ENCODE measurements at places on chromosomes 1 and 21. TPM values are rescaled to one million over a fixed set of nuclear protein-coding genes. Genes with fewer than 3 reads are reported as not detected.

- no peak for DNase-seq
Measured at GRCh38 chr1:230398856-230399255, 27.3 kb downstream of the PGBD5 start.

GRCh38 chr1:230493264-230493663, 67.1 kb upstream of the PGBD5 start:
- no peak for DNase-seq

DNA sequence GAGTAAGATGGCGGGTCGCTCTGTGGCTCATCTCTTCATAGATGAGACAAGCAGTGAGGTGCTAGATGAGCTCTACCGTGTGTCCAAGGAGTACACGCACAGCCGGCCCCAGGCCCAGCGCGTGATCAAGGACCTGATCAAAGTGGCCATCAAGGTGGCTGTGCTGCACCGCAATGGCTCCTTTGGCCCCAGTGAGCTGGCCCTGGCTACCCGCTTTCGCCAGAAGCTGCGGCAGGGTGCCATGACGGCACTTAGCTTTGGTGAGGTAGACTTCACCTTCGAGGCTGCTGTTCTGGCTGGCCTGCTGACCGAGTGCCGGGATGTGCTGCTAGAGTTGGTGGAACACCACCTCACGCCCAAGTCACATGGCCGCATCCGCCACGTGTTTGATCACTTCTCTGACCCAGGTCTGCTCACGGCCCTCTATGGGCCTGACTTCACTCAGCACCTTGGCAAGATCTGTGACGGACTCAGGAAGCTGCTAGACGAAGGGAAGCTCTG, 2.4 kb downstream of the TNFAIP8L2 start:
- DNase-seq = no peak

- DNase-seq = no peak
Measured at GRCh38 chr1:27567971-27568299, 36.0 kb downstream of the AHDC1 start.

GRCh38 chr1:29123053-29123886, 433 bp downstream of the TMEM200B start:
- DNase-seq = peak; percentile 56

GRCh38 chr1:166836733-166837132, 2.5 kb upstream of the POGK start:
- DNase-seq = no peak

- DNase-seq = no peak
Measured at GRCh38 chr1:233005156-233005555, 54.7 kb downstream of the NTPCR start.

- no peak for DNase-seq
Measured at GRCh38 chr1:65097076-65097475, 50.9 kb upstream of the AK4 start.

DNA sequence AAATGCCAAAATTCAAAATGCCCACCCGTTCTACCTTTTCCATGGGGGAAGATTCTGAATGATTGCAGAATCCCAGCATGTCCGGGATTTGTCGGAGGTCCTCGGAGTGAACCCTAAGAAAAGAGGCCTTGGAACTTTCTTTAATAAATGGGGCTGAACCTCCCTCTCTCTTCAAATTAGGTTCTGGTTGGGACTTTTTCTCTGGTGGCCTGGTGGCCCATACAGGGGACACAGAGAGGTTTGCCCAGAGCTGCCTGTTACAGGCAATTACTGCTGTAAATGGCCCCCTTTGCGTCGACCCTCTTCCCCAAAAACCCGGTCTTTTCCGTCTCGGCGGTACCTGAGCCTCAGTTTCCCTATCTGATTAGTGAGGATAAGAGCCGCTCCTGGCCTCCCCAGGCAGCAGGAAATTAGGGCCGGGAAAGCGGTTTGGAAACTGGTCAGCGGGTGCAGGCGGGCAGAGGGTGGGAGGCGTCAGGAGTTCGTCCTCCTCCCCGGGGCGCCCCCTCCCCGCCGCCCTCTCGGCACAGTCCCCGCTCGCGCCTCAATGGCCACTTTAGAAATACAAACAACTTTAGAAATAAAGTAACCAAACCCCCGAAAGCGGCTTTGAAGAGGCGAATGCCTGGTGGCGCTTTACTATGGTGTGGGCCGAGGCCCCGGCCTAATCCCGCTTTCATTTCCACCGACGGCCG, 15.6 kb downstream of the PAX7 start:
- DNase-seq = no peak

DNA sequence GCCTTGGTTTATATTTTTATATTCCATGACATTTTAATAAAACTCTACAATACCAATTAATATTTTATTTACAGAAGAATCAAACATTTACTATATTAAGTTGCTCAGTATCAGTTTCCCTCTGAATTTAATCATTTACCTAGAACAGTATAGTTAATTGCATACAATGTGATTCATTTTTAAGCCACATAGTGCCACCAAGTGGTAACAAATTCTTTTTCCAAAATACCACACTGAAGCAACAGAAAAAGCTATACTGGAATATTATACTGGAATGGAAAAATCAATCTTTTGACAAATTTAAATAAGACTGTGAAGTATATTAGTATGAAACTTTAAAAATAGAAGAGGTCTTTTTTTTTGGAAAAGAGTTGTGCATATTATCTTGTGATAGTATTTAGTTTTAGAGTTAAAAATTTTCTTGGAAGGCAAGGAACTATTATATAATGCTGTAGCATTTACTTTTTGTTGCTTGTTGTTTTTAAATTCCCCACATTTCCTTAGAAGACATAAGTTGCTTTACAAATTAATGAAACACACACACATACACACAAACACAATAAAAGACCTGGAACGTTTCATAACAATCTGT, 57.3 kb downstream of the ZNF644 start:
- DNase-seq = peak; percentile 6

GRCh38 chr21:45821315-45821962, 160.1 kb upstream of the COL6A1 start:
- DNase-seq = no peak

DNA sequence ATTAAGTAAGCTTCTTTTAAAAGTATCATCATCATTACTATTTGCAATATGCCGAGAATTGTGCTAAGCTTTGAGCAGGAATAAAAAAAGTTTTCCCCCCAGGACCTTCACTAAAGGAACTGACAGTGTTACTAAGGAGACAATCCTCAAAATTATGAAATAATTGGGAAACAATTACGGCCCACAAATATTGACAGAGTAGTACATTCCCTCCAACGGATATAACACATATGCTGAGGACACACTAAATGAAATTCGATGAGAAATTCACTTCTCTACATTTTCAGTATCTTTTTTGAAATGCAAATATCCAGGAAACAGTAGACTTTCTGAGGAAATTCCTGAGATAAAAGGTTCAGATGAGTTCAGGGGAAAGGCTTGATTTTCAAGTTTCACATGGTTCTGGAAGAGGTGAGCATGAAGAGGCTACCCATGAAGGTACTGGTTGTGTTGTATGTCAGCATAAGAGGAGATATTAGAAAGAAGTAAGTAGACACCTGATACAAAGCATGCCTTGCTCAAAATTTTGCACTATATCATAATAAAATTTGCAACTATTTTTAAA, 171.2 kb upstream of the NR5A2 start:
- no peak for DNase-seq

GRCh38 chr1:32898958-32899357, 2.2 kb downstream of the TMEM54 start:
- DNase-seq = no peak

DNA sequence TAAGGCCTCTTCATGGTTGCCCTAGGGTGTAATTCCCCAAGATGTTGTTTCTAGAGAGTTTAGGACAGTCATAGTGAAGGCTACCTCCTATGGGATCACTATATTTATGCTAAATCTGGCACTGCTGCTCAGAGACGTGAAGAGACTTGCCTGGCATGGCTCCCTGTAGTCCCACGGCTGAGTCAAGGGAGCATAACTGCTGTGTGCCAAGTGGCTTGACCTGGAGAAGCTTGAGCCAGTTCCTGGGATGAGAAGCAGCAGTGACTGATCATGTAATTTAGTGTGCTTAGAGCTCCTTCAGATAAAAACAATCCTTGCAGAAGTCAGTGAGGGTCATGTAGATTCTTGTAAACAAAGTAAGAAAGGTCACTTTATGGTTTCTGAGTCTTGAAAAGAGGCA, 68.9 kb upstream of the TSPAN2 start:
- no peak for DNase-seq

GRCh38 chr1:113036639-113037321, 36.2 kb upstream of the LRIG2 start:
- DNase-seq = no peak

DNA sequence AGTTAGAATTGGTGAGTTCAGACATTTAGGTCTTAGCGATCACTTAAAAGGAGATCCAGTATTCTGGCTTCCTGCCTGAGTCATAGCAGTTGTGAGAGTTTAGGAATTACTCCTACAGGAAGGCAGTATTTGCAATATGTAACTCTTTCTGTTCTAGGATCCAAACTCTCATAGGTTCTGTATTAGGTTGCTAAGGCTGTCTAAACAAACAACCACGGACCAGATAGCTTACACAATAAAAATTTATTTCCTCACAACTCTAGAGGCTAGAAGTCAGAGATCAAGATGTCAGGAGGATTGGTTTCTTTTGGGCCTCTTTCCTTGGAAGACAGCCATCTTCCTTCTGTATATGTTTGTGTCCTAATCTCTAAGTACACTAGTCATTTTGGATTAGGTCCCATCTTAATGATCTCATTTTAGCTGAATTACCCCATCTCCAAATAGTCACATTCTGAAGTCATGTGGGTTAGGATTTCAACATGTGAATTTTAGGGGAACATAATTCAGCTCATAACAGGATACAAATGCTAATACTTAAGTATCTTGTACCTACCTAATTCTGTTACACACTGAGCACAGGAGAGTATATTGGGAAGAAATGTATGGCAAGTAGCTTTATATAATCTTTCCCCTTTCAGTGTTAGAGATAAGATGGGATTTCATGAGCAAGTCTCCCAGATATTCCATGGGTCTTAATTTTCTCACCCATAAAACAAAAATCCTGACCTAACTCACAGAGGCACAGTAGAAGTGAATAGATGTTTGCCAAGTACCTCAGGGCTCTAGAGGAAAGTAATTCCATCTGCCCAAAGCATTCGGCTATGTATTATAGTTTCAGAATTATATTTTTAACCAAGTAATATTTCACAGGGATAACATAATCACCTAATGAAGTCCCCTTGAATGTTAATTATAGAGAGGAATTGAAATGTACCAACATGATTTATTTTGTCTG, 144.4 kb downstream of the PTBP2 start:
- DNase-seq = peak; percentile 88

GRCh38 chr1:62175568-62176179, 19.0 kb upstream of the L1TD1 start:
- DNase-seq = peak; percentile 46

DNA sequence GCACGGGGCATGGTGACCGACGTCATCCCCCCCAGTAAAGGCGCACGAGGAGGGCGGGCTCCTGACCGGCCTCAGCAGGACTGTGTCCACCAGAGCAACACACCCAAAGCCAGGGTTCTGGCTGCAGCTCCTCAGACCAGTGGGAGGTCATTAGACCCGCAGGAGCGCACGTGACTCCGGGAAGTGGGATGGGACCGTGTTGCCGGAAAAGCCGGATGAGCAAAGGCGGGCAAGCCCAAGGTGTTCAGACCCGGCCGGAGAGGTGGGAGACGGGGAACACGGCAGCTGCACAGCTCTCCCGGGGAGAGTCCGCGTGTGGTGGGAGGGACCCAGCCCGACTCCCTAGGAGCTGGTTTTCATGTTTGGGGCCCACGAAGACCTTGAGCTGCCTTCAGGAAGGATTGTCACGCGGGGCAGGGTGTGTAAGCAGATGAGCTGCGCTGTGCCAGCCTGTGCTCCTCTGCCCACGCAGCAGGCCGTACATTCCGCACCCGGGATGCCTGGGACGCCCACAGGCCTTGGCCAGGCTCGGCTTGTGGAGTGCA, 20.6 kb upstream of the TRAPPC10 start:
- no peak for DNase-seq

GRCh38 chr1:101592845-101593244, 356.0 kb downstream of the S1PR1 start:
- no peak for DNase-seq

The MYOG gene
- polyA plus RNA-seq = 0.55 TPM

The TSPAN1 gene
- 8.9 TPM for polyA plus RNA-seq

The NMNAT2 gene
- 1.5 TPM for polyA plus RNA-seq

The CD5L gene
- polyA plus RNA-seq = not detected

The VHLL gene
- polyA plus RNA-seq = not detected

The EDARADD gene
- 4.8 TPM for polyA plus RNA-seq

The PSMD4 gene
- polyA plus RNA-seq = 139 TPM

The NBPF10 gene
- polyA plus RNA-seq = 2.1 TPM

The ICOSLG gene
- polyA plus RNA-seq = 3.4 TPM

The OR2T2 gene
- polyA plus RNA-seq = not detected

The TMIGD3 gene
- 0.55 TPM for polyA plus RNA-seq

The PODN gene
- 12.1 TPM for polyA plus RNA-seq

The CCDC190 gene
- polyA plus RNA-seq = 0.69 TPM
